ENCODE measurements at places on chromosomes 4 and X.

DNA sequence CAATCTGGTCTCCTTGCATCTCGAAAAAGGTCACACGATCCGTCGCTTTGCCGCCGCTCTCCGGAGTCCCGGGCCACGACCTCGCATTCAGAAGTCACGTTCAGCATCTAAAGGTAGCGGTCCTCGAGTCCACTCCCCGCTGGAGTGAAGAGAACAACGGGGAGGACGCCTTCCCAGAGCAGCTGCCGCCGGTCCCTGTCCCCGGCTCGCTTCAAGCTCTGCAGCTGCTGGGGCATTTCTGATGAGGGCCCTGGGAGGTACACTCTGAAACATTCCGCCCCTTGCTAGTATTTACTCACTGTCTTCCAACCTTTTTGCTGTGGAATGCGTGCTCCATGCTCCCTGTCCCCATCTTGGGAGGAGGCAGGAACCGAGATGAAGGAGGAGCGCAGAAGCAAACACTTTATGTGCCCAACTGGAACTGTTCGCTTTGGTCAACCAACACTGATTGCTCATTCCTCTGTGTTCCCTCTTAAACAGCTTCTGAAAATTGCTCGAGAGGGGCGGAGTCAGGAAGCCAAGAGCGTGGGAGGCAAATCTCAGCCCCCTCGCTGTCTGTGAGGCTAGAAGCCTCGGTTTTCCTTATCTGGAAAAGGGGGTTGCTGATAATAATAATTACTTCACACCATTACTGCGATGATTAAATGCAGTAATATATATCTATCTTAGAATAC lies 6.4 kb upstream of the VAMP7 start:
- DNase-seq = no peak

GRCh38 chrX:118802857-118803256 lies 20.8 kb upstream of the ZCCHC12 start:
- DNase-seq = no peak

- DNase-seq = no peak
These were observed 20.4 kb upstream of the SCD5 start for GRCh38 chr4:82818664-82819662.

GRCh38 chrX:14865201-14865600 lies 7.7 kb downstream of the FANCB start:
- no peak for DNase-seq

GRCh38 chr4:15149839-15150592 lies 147.7 kb downstream of the CPEB2 start:
- no peak for DNase-seq

- peak; percentile 1 for DNase-seq
These were observed 19.3 kb upstream of the SPIN2A start for GRCh38 chrX:57156397-57157049.

- DNase-seq = no peak
These were observed 75.5 kb downstream of the TBC1D9 start for GRCh38 chr4:140680686-140681085.

DNA sequence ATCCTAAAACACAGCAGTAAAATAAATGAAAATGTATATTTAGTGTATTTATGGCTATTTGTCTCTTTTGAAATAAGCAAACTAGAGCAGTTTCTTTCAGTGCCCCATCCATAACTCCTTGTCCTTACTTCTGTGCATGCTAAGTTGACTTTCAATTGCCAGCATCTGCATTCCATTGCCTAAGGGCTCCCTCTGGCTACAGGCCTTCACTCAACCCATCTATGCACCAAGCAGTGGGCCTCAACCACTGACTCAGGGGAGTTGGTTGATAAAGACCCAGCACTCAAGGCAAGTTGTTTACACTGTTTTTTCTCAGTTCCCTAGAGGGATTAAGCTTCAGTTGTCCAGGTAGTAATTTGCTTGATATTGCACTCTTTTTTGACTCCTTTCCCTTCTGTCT lies 265.7 kb downstream of the IQCM start:
- no peak for DNase-seq

DNA sequence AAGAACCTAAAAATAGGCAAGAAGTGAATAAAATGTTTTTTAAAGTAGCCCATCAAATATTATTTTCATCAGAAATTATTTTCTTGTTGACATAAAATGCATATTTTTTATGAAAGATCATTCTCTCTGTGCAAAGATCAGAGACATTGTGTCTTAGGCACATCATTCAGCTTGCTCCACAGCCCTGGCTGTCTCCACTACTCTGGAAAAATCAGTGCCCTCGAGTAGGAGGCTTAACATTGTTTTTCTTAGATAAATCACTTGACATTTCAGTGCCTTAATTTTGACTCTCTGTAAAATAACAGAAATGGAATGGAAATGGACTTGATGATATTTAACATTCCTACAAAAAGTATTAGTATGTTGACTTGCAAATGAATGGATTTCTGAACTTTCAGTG lies 77.9 kb downstream of the FAT4 start:
- DNase-seq = no peak

GRCh38 chr4:96016634-96017299 lies 176.9 kb downstream of the PDHA2 start:
- no peak for DNase-seq

- DNase-seq = peak; percentile 65
These were observed 27.5 kb upstream of the VBP1 start for GRCh38 chrX:155188786-155189185.

Data from CD4-positive, alpha-beta T cell treated with Interleukin-10 for 1 hour (primary cell).